Activated CD4-positive, alpha-beta memory T cell treated with anti-CD3 and anti-CD28 coated beads, Interleukin-2, amount 10 ng/mL, durations not matched to agents 7 days and 5 days (primary cell): ENCODE measurements at places on chromosomes 7 and 10. TPM values are rescaled to one million over a fixed set of nuclear protein-coding genes. Genes with fewer than 3 reads are reported as not detected.

- no peak for DNase-seq
Observed at GRCh38 chr7:50982626-50983025, 199.9 kb upstream of the GRB10 start.

GRCh38 chr10:33229252-33229948 is 105.1 kb downstream of the NRP1 start:
- DNase-seq: no peak

DNA sequence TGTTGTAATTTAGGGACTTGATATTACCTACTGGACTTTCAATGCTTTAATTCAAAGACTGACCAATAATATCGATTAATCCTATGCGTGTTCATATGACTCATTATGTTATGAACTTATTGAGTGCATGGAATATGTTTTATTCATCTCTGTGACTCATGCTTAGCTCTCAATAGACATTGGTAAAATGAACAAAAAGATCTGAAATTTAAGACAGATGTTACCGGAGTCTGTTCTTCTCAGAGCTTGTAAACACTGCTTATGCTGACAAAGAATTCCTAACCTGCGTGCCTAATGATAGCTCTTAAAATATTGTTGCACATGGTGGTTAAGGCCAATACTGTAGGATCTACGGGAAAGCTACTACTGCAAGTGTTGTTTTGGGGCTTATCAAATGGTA is 131.5 kb upstream of the ACBD5 start:
- no peak for DNase-seq

Gene HTR7
- total RNA-seq: not detected

Gene IFIT2
- 14.6 TPM for total RNA-seq
